ENCODE measurements at places on chromosomes 12 and 14.

- DNase-seq = no peak
Observed at GRCh38 chr12:108681317-108681716, 47.6 kb upstream of the SELPLG start.

GRCh38 chr12:95118788-95119179 is 45.4 kb upstream of the NR2C1 start:
- DNase-seq = no peak

- no peak for DNase-seq
Observed at GRCh38 chr12:70876952-70877351, 43.6 kb downstream of the PTPRR start.

GRCh38 chr12:30932881-30933280 is 6.3 kb downstream of the TSPAN11 start:
- no peak for DNase-seq

- DNase-seq = no peak
Observed at GRCh38 chr14:77911356-77911755, 111.4 kb downstream of the ADCK1 start.

GRCh38 chr12:7716381-7716780 is 5.1 kb downstream of the DPPA3 start:
- no peak for DNase-seq

DNA sequence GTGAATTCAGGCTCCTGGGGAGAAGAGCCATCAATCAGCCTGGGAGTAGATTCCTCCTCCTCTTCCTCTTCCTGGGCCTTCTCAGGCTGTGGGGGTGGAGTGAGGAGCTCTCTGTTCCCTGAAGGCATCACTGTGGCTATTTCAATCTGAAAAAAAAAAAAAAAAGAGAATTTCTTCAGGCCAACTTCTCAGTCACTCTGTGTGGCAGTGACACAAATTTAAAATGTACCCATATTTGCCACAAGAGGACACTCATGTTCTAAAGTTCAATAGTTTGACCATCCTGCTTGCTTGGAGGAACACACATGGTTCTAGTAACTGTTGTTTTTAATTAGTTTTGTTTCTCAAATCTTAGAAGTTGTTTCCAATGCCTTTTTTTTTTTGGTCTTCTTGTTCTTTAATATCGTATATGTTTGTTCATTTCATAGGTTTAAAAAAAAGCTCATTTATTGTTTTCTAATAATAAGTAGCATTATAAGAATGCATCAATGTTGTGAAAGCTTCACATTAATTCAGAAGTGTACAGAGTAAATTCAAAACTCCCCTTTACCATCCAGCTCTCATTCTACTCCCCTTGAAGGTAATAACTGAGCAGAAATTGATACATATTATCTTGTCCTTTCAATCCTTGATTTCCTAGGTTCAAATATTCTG is 23.3 kb upstream of the CCER1 start:
- no peak for DNase-seq

DNA sequence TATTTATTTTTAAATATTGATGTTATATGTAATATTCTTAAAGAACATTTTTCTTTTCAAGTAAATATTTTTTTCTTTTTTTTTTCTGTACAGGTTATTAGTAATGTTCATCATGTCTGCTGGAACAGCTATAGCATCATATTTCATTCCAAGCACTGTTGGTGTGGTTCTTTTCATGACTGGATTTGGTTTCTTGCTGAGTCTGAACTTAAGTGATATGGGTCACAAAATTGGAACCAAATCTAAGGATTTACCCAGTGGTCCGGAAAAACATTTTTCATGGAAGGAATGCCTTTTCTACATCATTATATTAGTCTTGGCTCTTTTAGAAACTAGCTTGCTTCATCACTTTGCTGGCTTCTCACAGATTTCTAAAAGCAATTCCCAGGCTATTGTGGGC is 23.2 kb downstream of the PCNX4 start:
- no peak for DNase-seq

DNA sequence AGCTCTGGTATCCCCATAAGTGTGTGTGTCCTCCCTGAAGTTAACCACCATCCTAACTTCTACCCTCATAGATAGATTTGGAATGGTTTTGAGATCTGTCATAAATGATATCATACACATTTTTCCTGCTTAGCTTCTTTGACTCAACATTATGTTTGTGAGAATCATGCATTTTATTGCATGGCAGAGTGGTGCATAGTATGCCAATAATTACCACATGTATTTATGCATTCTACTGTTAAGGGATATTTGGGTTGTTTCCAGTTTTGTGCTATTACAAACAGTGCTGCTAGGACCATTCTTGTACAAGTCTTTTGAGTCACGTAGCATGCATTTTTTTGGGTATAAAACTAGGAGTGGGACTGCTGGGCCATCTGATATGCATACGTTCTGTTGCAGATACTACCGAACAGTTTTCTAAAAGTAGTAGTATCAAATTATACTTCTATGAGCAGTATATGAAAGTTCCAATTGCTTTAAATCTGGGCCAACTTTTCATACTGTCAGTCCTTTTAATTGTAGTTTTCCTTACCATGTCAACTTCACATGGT is 13.4 kb downstream of the GRIP1 start:
- no peak for DNase-seq

- DNase-seq = no peak
Observed at GRCh38 chr12:6226002-6226678, 25.9 kb downstream of the CD9 start.

DNA sequence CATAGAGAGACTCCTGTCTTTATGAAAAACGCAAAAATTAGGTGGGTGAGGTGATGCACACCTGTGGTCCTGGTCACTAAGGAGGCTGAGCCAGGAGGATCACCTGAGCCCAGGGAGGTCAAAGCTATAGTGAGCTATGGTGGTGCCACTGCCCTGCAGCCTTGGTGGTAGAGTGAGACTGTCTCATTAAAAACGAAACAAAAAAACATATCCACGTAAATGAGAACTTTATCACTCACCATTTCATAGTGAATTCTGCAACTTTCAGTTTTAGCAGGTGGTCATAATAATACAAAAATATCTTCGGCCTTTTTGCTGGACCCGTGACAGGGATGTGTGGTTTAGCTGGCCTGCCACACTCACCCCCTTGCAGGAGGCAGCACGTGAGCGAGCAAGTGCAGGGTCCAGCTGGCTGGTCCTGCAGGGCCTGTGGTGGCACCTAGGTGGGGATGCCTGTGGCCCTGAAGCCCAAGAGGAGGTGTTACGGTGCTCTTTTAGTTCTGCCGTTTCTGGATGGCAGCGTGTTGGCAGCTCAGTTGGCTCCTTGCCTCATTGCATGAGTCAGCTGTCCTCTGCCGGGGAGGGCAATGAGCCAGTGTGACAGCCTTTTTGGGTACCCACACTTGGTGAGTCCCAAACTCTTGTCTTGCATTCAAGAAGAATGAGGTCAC is 1330.7 kb upstream of the TMEM132C start:
- no peak for DNase-seq

DNA sequence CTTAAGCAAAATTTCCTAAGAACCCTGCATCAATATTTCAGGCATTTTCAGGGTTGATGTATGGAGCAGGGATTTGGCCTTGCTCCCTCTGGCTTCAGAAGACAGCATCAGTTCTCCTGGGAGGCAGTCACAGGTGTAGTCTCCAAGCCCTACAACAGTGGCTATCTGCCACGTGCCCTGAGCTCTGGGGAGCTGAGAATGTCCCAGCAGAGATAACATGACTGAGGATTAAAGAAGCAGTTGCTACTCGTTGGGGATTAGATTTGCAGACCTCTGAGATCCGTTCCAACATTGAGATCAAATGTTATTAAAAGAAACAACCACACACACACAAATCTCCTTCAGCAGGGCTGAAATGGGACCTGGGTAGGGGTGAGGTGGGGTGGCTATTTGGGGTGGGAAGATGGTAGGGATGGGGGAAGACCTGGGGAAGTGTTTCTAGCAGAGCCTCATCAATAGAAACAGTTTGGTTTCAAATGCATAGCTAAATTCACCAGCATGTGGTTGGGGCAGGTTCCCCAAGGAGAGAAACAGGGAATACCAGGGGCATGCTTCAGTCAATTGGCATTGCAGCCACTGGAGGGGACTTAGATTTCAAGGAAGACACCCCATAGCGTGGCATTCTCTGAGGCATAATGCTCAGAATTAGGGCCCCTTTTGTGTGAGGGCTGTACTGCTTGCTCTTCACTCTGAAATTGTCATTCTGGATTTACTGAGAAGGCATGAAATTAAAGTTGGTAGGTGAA is 15.2 kb upstream of the FAM234B start:
- DNase-seq = no peak

DNA sequence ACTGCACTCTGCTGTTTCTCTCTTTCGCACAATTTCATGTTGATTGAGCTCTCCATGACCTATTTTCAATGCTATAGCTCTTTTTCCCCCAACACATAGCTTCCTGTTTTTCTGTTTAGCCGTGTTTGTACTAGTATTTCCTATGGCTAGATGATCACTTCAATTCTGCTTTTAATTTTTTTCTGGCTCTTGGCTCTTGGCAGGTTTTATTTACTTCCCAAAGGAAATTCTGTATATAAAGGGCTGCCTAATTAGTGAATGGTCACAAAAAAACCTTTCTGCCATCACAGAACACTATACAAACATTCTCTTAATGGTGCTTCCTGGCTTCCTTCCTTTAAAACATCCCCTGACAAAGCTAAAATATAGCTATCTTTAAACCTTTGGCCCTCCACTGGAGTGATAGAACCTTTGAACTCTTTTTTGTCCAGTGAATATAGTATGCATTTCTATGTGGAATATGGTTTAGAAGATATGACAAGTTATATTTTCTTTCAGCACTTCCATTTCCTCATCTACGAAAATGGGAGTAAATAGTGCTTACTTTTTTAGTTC is 88.2 kb downstream of the RASSF9 start:
- DNase-seq = no peak

DNA sequence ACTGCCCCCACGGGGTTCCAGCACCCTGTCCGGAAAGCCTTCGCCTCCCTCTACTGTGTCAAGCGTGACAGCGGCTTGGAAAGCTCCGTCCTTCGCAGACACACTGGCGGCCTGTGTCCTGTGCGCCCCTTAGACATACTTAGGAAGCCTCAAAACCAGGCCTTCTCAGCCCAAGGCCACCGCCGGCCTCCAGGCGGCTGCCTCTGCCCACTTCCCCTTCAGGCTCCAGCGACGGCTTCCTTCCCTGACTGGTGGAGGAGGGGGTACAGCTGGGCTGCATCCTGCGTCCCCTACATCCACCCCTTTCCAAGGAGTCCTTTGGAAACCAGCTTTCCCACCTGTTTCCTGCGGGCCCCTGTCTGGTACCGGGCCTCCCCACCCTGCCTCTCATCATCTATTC is 2.5 kb upstream of the CACNA2D4 start:
- no peak for DNase-seq
